ENCODE measurements at places on chromosomes 4 and X.
A peak's percentile ranks its signal among the peaks of the same experiment; 100 is the strongest.

DNA sequence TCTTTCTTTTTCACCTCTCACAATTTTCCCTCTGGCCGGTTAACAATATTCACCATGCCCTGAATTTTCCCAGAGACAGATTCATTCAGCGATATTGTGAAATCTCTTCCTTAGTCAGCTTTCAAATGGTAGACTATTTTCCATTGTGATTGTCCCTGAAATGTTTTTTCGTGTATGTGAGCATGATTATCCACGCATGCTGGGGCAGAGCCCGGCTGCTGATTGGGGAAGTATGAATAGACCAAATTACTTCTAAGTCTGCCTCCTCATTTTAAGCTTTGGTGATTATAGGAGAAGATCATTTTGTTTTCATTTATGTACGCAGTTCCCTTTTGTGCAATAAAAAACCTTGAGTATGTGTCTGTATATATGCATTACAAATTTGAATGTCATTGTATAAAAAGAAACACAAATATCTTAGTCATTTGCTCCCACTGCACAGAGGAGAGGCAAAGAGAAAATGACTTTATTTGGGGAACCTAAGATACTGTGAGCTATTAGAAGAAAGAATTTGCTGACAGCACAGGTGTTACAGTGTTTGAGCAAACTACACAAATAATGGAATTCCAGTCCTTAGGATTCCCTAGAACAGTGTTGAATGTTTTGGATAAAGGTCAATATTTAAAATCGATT is 11.3 kb downstream of the DTHD1 start:
- DNase-seq, result no peak

DNA sequence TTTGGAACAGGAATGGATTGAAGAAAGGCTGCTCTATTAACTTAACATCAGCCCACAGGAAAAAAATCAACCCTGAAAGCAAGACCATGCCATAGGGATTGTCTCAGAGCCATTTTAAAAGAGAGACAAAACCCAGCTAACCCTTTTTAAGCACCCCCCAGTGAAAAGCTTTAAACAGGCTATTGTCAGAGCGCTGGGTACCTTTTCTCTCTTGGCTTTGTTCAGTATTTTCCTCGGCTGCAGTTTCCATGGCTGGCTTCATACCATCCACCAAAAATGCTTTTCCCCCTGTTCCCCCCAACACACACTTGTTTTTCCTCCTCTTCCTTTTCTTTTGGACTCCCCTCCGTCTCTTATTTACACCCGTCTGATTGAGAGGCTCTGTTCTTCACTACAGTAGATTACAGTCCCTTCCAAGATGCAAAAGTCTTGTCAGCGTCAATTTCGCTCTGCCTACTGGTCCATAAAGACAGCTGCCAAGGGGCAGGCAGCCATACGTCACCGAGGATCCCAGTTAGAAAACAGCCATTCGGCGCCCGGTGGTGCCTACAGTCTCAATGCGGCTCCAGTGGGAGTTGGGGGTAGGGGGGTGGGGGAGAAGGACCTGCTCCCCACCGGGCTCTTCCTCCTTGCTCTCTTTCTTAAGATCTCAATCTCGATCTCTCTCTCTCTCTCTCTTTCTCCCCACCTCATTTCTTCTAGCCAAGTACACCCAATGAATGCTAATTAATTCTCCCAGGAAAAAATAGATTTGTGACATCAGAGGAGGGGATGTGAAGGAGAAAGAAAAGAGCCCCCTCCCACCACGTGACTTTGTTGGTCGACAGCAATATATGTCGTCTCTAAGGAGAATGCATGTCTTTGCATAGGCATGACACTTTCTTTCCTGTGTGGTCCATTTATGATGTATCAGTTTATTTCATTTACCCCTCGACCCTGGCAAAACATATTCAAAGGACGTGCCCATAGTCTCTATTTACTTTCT is at the start of gene GPM6B:
Gene GPM6B (minus strand): TSS at position 451 of the 985 bp plus-strand sequence. CDS start 189 bp downstream, at position 262.
- DNase-seq, result no peak

- no peak for DNase-seq
These were observed 7.8 kb downstream of the SERTM2 start for GRCh38 chrX:111519215-111519614.

GRCh38 chr4:19309378-19309777 is 942.3 kb upstream of the SLIT2 start:
- peak; percentile 47 for DNase-seq

GRCh38 chr4:36256398-36256891 is 12.1 kb upstream of the ARAP2 start:
- DNase-seq, result no peak

- DNase-seq, result peak; percentile 7
These were observed 111.2 kb downstream of the CEP44 start for GRCh38 chr4:174394915-174395314.

- DNase-seq, result no peak
These were observed 629.1 kb upstream of the ATOH1 start for GRCh38 chr4:93199492-93199891.

DNA sequence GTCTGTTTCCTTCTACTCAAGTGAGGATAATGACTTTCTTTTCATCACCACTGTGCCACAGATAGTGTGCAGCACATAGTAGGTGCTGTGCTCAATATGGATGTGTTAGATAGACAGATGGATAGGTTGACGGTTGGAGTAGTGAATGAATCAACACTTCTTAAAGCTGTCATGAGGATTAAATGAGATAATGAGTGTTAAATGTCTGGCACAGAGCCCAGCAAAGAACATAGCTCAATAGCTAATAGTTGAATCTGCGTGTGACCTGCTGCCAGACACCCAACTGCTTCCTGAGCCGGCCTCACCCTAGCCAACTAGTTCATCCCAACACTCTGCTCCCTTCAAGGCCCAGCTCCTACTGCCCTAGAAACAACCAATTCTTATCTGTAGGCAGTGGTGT is 67.7 kb upstream of the PJA1 start:
- DNase-seq, result no peak

DNA sequence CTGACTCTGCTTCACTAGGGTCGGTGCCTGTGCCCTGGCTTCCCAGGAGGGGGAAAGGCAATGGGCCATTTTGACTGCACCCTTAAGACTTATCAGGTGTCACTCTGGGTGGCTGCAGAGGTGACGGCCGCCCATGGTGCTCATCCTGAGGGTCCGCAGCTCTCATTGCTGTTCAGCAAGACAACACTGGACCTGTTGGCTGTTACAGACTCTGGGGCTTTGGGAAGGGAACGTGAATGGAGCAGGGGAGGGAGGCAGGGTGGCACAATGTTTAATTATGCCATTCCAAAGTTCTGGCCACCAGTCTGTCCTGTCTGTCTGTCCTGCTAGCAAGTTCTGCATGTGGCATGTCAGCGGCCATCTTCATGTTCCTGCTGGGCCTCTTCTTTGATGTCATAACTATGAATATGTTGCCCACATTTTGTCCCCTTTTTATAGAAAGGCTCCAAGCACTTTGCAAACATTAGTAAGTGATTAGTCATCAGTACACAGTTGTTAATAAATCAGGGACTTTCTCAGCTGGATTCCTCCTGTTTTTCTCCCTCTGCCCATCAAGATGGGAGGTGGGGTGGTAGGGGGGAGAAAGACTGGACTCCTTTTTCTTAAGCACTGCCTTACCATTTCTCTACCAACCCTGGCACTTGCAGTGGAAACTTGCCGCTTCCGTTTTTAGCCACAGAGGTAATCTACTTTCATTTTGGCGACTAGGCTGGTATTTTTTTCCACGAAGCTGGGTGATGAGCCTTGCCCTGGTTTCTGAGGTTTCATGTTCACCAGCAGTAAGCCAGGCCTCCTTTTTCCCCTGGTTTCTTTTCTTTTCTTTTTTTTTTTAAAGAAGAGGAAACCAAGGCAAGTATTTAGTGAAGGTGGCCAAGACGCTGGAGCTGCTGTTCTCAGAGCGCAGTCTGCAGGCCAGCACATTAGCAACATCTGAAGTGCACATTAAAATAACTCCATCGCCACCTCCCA is 88.6 kb upstream of the TRIM2 start:
- DNase-seq, result no peak

DNA sequence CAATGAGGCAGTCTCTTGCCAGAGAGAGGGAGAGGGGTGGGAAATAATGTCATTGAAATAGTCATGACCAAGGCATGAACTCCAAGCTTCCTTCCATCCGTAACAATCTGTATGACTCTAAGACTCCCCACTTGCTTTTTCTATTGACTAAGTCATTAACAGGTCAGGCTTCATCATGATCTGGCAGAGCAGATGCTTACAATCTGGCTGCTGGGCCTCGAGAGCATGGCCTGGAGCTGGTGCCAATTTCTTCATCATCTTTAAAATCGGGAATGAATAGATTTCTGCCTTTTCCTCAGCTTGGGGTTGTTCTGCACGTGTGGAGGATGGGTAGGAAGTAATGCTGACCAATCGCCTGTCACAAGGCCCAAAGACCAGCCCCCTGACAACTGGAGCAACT is 280.6 kb upstream of the CLNK start:
- DNase-seq, result no peak

GRCh38 chr4:155956461-155956860 is 2.8 kb upstream of the CTSO start:
- no peak for DNase-seq

GRCh38 chrX:77785486-77786364 is at the start of gene ATRX:
Gene ATRX (minus strand): TSS chrX:77786216. CDS start chrX:77786001, 215 bp downstream.
- peak; percentile 35 for DNase-seq

- DNase-seq, result no peak
These were observed 34.1 kb downstream of the ANXA3 start for GRCh38 chr4:78585633-78586032.

- DNase-seq, result no peak
These were observed 1.5 kb upstream of the IL13RA2 start for GRCh38 chrX:115018944-115019343.

- peak; percentile 45 for DNase-seq
These were observed 92.9 kb downstream of the EGF start for GRCh38 chr4:110005461-110006056.

GRCh38 chrX:40406330-40406859 is 174.4 kb upstream of the ATP6AP2 start:
- DNase-seq, result no peak

- DNase-seq, result no peak
These were observed 2008.5 kb upstream of the TENM3 start for GRCh38 chr4:180234730-180235129.

DNA sequence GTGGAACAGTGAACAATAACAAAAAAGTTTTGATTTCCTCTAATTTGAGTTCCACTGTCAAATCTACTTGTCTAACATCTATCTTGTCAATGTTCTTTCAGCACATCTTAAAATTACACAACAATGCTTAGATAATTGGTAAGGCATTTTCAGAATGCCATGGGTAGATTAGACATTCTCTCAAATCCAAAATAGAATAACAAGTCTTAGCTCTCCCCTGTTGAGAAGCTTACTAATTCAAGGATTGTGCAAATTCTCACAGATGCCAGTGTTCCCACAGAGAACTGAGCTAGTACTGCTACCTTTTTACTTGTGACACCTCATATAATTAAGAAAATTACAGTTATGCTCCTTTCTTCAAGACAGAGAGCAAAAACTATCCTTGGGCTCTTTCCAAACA is 2442.0 kb downstream of the PCDH7 start:
- DNase-seq, result no peak

GRCh38 chr4:120964596-120964995 is 42.1 kb upstream of the PRDM5 start:
- no peak for DNase-seq

DNA sequence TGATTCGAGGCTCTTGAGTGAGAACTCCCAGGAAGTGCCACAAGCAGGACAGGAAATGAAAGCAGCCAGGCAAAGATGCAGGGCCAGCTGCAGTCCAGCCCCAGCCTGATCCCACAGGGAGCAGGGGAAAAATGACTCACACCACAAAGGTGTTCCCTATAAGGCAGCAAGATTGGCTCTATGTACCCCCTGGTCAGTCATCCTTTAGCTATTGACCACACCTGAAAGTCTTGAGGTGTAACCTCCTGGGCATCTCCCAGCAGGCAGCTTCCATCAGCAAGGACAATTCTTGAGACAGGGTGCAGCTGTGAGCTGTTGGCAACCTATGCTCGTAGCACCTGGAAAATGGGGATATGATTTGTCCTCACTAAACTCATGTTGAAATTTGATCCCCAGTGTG is 27.9 kb upstream of the EXOC1L start:
- no peak for DNase-seq
